Bronchial epithelial cell (primary cell): ENCODE measurements at places on chromosomes 3 and 15. TPM values are rescaled to one million over a fixed set of nuclear protein-coding genes. Genes with fewer than 3 reads are reported as not detected.

CHST13 gene
- not detected in 2 replicates for total RNA-seq

GRK7 gene
- 0.13 TPM in 1 of 2 replicates, not detected in the other for total RNA-seq

PLA2G4F gene
- 1.6 and 10.2 TPM in 2 replicates for total RNA-seq

MON1A gene
- total RNA-seq: 9.1 and 15.8 TPM in 2 replicates

HES1 gene
- total RNA-seq: 46.6 and 87.8 TPM in 2 replicates

CASR gene
- total RNA-seq: not detected in 2 replicates

LRRFIP2 gene
- total RNA-seq: 67.7 and 113 TPM in 2 replicates

TMEM266 gene
- total RNA-seq: under 0.01 TPM in 2 replicates
